ENCODE measurements at places on chromosomes 11 and 22.

DNA sequence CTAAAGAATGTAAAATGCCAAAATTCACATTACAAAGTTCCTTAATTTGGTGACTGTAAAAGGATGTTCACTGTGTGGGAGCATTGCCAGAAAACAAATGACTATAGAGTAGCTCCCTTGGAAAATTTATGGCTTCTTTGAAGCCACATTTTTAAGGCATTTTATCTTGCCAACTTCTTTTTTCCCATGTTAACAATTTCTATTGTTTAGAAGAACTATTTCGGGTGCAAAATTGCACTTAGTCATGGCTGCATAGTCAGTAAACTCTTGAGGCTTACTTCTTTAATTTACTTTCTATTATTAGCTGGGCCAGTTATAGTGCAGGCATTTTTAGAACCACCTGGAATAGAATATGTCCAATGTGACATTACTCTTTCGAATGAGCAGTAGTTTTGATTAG is 515.3 kb downstream of the JRKL start:
- no peak for DNase-seq

GRCh38 chr11:14007566-14007965 is 45.0 kb downstream of the SPON1 start:
- no peak for DNase-seq

GRCh38 chr11:80103142-80103859 is 662.5 kb upstream of the TENM4 start:
- no peak for DNase-seq

DNA sequence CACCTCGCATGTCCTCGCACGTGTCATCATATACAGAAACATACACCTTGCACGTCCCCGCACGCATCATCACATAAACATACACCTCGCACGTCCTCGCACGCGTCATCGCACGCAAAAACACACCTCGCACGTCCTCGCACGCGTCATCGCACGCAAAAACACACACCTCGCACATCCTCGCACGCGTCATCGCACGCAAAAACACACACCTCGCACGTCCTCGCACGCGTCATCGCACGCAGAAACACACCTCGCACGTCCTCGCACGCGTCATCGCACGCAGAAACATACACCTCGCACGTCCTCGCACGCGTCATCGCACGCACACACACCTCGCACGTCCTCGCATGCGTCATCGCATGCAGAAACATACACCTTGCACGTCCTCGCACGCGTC is 16.7 kb downstream of the IGSF9B start:
- no peak for DNase-seq

DNA sequence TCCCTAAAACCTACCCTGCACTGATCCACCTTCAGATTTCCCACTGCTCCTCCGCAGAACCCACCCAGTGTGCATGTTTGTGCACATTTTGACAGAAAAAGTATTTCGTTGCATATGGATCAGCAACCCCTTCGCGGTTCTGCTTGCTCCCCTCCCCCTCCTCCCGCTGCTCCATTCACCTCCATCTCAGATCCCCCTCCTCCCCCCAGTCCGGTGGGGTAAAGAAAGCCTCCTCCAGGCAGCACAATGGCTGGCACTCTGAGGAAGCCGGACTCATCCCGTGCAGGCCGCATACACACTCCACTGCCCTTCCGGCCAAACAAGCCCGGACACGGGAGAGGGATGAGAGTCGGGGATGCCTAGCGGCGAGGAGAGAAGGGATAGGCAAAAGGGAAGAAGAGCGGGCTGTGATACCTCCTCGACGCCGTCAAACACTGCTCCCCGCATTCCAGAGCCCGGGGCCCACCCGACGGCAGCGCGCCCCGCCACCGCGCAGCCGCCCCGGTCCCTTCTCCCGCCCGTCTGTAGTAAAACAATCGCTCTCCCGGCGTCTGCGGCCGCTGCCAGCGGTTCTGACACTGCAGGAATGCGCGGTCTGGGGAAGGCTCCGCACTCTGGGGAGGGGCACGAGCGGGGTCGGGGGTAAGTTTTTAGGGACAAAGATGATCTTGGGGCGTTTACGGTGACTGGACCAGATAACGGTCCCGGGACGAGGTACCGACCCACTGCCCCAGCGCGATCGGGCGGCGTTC is 915 bp downstream of the FEZ1 start:
- no peak for DNase-seq

- no peak for DNase-seq
Measured at GRCh38 chr11:85182441-85183387, 444.4 kb downstream of the DLG2 start.

DNA sequence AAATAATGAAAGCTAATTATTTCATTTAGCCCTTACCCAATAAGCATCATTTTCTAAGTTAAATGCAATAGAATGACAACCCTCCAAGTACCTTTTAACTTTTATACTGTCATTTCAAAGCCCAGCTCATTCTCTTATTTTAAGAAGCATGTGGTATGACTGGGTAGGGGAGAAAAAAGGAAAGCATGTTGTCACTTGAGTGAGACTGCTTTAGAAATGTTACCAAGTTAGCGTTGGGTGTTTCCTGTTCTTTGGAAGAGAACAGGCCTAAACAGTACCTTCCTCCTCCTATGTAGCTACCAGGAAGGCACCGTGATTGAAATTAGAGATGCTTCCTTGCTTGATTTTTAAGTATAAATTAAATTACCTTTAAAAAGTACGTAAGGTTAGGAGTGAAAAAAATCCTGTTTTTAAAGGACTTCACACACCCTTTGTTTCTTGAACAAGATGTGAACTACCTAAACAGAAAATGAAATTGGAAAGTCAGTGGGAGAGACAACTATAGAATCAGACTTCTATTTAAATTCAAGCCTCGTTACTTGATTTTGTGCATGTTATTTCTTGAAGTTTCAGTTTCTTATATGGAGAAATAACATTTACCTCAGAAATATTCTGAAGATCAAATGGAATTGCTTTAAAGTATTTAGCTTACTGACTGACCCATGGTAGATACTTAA is 741 bp upstream of the CNTF start:
- DNase-seq, result no peak

DNA sequence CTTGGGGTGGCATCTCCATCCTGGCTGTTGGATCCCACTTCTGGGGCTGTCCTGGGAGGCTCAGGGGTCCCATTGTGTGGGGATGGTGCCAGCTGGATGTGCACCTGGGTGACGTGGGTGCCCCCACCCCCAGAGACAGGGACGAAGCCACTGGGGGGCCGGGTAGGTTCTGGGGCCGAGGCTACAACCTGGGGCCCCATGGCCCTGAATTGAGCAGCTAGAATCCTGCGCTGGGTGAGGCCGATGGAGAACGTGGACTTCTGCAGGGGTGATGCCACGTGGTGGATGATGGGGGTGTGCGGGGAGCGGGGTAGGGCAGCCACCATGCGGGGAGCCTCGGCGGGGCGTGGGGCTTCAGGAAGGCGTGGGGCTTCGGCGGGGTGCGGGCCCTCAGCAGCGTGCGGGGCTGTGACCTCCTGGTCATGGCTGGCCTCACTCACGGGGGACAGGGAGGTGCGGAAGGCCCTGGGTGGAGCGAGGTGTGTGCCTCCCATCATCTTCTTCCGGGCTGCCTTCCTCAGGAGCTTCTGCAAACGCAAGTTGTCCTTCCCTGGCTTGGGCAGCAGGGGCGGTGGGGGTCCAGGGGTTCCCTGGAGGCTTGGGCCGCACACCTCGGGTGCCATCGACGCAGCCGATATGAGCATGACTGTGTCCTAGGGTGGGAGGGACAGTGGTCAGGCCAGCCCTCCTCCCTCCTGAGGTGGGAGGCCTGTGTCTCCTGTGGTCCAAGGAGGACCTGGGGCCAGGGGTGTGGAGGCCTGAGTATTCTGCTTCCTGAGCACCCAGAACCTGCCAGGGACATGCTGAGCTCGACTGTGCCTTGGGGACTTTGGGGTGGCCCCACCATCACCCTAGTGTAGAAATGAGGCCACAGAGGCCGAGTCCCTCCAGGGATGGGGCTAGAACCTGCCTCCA is 1.5 kb downstream of the PRR33 start:
- no peak for DNase-seq

- DNase-seq, result no peak
Measured at GRCh38 chr11:63017306-63017974, 1.8 kb upstream of the SLC22A8 start.

DNA sequence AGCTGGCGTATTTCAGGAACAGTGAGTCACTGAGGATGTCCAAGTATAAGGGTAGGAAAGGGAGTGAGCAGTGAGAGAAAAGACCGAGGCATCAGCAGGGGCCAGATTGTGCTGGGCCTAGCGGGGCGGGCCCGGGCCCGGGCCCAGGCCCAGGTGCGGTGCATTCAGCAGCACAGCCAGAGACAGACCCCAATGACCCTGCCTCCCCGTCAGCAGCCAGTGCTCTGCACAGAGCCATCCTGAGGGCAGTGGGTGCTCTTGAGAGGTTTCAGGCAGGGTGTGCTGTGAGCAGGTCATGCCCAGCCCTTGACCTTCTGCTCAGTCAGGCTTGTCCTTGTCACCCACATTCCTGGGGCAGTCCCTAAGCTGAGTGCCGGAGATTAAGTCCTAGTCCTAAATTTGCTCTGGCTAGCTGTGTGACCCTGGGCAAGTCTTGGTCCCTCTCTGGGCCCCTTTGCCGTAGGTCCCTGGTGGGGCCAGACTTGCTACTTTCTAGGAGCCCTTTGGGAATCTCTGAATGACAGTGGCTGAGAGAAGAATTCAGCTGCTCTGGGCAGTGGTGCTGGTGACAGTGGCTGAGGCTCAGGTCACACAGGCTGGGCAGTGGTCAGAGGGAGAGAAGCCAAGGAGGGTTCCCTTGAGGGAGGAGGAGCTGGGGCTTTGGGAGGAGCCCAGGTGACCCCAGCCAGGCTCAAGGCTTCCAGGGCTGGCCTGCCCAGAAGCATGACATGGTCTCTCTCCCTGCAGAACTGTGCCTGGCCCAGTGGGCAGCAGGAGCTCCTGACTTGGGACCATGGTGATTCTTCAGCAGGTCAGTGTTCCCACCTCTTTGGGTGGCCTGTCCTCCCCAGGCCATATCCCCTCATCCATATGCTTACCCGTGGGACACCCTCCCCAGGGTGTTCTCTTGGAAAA is 2.1 kb downstream of the MYO7A start:
- DNase-seq, result no peak

DNA sequence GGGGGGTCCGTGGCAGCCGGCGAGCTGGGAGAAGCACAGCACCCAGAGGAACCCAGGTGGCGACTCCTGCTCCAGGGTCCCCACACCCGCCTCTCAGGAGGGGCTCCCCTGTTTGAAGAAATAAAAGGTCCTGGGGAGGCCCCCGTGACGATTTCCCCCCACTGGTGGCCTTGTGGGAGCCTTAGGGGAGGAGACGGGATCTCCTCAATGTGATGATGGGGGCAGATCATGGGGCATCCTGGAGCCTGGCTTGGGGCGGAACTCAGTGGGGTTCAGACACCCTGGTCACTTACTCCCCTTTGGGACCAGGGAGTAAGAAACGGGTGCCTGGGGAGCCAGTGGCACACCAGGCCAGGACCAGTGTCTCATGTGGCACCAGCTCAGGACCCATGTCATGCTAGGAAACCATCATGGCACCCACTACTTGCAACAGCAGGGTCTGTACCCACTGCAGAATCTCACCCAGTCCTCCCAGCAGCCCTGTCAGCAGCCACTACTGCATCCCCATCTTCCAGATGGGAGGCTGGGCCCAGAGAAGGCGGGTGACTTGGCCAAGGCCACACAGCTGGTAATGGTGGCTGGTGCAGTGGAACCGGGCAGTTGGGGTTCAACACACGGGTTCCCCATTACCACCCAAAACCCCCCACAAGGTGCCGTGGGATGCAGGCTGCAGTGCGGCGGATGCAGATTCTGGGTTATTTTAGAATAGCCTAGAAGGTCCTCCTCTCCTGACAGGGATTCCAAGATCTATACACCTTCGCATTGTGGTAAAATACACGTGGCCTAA is 130.7 kb downstream of the CTTN start:
- DNase-seq, result no peak

DNA sequence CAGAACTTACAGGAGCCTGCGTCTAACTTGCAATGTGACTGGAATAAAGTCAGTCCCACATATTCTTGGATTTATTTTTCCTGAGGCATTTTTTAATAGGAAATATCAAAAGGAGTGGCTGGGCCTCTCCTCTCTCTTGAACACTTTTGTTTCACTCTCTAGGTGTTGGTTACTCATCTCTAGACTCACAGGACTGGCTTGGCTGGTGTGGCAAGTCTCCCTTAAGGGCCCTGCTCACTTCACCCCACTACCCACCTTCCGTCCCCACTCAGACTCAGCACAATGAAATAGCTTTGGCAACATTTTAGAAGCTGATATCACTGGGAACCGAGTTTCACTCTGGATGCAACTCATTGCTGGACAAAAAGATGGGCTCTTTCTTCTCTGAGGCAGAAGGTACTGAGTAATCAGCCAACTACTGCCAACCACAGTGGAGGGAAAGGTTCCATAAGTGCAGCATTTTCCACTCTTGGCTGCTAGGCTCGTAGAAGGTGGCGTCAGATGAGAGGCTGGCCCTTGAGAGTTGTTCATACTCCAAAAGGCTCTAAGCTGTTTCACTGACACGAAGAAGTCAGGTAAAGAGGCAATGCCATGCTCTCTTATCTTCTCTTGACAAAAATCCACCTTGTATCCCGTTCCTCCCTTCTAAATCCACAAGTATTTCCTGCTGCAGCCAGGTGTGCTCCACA is 390.6 kb downstream of the SOX6 start:
- DNase-seq, result no peak

DNA sequence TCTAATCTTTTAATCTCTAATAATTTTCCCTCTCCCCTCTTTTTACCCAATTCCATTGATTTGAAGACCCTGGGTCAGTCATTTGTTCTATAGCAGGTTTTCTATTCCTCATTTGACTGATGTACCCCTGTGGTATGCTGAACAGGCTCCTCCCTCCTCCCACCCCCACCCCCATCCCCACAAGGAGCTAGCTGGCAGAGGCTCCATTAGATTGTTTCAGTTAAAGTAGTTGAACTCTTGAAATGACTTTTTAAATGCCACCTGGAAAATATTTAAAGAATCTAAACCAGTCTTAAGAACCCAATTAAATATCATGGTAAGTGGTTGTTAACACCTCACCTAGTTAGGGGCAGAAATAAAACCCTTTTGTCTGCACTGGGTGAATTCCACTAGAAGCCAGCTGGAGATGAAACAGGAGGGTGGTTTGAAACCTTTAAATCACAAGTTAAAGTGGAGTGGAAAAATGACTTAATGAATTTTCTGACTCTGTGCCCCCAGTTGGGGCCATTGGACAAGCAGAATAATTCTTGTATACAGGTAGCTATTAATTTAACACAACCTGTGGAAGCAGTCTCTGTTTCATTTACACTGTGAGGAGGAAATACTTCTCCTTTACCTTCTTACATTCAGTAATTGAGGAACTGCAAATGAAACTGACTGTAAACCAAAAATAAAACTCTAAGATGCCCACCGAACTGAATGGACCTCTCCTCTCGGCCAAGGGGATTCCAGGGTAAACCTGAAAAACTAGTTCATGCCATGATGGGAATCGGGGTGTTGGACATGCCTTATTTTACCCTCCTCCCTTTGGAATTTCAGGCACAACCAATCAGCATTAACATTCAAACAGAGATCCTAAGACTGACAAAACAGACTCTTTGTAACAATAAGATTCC is 30.7 kb downstream of the PRR5L start:
- no peak for DNase-seq

GRCh38 chr11:75431533-75432525 is 1.2 kb downstream of the KLHL35 start:
- DNase-seq, result no peak

All from activated naive CD4-positive, alpha-beta T cell (primary cell).